Activated T-cell treated with anti-CD3 and anti-CD28 coated beads for 48 hours (primary cell): ENCODE measurements at places on chromosomes 7 and 10.

DNA sequence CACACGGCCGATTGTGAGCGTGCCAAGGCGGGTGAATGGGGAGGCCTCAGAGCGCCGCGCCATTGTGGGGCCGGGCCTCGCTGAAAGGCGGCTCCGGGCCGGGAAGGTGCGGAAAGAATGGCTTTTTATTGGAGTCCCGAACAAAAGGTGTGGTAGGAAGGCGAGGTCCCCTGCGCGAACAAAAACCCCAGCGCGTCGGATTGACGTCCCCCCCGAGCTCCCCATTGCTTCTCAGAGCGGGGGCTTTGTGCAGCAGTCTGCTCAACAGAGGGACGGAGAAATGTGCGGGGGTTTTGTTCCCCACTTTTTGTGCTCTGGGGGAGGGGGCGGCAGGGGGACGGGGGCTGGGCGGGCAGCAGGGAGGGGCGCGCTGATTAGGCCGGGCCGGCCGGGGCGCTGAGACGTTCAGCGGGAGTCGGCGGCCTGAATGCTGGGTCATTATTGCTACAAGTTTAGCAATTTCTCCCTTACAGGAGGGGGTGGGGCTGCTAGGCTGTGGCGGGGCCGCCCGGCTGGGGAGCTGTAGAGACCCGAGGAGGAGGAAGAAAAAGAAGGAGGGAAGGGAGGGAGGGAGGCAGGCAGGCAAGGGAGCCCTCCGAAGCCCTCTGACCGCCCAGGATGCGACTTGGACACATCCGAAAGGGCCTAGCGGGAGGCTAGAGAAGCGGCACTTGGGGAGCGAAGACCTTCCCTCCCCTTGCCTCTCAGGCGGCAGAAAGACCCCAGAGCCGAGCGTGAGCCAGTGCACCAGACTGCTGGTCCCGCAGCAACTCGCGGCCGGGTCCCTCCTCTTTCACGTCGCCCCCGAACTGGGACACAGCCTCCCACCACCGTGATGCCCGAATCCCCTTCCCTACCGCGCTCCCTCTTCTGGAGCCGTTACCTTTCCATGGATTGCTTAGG, 4.6 kb downstream of the NKX2-3 start:
- no peak for DNase-seq

DNA sequence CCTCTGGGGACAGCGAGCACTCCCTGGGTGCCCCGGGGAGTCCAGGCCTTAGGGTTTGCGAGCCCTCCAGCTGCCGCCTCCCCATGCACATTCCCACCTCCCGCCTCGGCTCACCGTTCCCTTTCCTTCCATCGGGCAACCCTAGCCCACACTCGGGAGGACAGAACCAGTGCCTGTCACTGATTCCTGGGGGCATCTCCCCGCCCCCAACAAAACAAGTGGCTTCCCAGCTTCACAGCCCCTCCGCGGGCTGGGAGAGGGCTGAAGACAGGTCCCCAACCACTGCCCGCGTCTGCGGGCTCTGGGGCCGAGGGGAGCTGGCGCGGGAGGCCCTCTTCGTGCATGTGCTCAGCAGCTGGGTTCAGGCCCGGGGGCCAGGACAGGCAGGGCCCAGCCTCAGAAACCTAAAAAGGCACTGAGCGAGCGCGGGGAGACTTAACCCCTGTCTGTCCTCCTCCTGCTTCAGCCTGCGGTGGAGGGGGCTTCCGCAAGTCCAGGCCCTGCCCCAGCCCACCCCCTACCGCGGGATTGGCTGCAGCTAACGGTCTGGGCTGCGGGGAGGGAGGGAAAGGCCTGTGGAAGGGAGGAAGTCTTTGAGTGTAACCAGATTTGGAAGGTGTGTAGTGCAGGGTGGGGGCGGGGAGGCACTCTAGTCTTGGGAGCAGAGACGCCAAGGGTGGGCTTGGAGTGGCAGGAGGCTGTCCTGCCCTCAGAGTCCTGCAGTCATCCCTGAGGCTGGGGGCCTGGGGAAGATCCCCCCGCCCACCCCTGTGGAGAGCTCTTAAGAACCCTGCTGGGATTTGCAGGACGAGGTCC, 1.2 kb downstream of the FLNC start:
- DNase-seq = no peak

- DNase-seq = no peak
Observed at GRCh38 chr7:129006636-129007414, 48.1 kb downstream of the TNPO3 start.

- DNase-seq = no peak
Observed at GRCh38 chr10:63547628-63548360, 26.6 kb downstream of the REEP3 start.

DNA sequence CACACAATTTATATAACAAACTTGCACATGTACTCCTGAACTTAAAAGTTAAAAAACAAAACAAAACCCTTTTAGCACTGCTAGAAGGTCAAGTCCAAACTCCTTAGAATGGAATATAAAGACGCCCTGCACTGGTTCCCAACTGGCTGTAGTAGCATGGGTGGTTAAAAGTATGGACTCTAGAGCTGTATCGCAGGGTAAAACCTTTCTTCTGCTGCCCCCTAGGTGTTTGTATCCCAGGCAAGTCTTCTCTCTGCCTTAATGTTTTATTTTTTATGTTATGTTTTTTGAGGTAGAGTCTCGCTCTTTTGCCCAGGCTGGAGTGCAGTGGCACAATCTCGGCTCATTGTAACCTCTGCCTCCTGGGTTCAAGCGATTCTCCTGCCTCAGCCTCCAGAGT, 35.2 kb downstream of the LSMEM1 start:
- DNase-seq = no peak

DNA sequence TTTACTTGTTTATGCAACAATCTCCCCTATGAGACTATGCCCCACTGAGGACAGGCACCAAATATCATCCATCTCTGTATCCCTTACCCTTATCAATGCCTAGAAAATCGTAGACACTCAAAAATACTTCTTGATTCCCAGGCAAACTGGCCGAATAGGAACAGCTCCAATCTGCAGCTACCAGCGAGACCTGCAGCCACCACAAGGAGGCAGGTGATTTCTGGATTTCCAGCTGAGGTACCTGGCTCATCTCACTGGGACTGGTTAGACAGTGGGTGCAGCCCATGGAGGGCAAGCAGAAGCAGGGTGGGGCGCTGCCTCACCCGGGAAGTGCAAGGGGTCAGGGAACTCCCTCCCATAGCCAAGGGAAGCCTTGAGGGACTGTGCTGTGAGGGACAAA, 10.8 kb upstream of the PPP1R3C start:
- no peak for DNase-seq

- no peak for DNase-seq
Observed at GRCh38 chr7:124810605-124811004, 45.0 kb upstream of the GPR37 start.
